HuH-7.5 (cell line): ENCODE measurements at places on chromosomes 7 and 10.

DNA sequence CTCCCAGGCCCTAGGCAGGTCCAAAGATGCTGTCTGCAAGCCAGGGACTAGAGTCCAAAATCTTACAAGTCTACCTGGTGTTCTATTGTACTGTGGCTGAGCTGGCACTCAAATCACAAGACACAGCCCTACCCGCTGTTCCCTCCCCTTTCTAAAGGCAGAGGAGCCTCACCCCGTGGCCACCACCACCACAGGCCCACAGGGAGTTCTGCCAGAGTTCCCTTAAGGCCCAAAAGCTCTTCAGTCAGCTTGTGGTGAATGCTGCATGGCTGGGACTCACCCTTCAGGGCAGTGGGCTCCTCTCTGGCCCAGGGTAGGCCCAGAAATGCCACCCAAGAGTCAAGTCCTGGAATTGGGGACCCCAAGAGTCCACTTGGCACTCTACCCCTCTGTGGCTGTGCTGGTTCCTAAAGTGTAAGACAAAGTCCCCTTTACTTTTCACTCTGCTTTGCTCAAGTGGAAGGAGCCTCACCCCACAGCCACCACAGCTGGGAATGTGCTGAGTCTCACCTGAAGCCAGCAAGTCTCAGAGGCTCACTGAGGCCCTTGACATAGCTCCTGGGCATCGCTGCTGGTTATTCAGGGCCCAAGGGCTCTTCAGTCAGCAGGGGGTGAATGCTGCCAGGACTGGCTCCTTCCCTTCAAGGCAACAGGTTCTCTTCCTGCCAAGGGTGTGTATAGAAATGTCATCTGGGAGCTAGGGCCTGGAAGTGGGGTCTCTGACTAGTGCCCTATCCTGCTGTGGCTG, 48.8 kb upstream of the PSAP start:
- no peak for DNase-seq

DNA sequence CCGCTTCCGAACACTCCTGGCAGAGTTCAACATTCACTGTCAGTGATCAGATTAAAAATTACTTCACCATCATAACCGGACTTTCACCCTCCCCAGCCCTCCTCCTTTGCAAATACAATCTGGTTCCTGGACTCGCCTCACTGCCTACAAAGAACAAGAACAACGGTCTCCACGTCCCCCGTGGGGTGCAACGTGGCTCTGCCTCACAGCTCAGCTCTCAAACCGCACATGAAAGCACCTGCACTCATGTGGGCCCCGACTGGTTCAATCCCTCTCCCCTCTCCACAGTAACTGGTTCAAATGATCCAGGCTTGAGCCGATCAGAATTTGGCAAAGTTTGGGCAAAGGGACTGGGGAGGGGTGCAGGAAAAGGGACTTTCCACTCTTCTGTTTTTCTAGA, 21.0 kb downstream of the ASB13 start:
- DNase-seq: no peak

DNA sequence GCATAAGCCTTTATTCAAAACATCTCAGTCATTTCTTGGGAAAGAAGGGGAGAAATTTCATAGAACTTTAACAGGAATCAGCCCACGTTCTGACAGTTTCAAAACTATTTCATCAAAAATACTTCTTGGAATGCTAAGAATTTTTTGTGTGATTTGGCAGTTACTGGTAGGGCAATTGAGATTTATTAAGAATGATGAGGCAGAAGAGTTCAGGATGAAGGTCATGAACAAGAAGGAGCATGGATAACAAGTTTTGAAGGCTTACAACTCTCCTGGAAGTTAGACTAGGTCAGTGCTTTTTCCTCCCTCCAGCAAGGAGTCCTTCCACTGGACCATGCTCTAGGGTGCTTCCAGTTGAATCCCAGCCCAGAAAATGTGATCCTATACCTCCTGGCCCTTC, 569.9 kb downstream of the ANKRD7 start:
- no peak for DNase-seq

DNA sequence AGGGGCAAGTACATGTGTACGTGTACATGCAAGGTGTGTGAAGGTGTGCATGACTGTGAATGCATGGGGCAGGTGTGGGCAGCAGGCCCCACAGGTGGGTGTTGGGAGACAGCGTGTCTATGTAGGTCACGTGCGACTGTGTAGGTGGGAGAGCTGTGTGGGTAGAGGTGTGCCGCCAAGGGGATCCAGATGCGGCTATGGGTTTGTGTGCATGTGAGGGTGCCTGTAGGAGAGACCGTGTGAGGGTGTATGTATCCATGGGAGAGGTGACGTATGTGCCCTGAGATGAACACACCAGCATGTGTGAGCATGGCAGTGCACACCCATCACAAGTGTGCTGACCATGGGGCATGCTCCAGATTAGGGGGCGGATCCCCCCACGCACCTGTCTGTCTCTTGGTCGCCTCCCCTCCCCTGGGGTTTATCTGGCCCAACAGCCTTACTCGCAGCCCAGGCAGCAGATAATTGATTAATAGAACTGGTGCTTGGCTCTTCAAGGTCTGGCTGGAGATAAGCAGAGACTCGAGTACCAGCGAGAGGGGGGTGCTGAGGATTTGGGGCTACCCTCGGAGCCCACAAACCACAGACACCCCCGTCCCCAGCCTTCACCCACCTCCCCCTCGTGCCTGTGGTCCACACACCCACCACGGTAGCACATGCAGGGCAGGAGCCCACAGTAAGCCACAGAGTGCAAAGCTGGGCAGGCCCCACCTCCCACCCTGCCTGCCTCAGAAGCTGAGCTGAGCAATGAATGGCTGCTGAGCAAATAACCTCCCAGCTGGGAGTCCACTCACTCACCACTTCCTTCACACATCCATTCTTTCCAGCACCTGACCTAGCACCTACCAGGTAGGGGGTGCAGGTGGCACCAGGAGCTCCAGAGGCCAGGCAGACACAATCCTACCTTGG, 41.4 kb upstream of the ZMIZ1 start:
- no peak for DNase-seq
